ENCODE measurements at places on chromosomes 2 and 18.

- DNase-seq, result no peak
Observed at GRCh38 chr2:112916145-112916571, 5.2 kb downstream of the IL37 start.

GRCh38 chr2:131584380-131584779 lies 56.7 kb downstream of the CCDC74A start:
- DNase-seq, result no peak

DNA sequence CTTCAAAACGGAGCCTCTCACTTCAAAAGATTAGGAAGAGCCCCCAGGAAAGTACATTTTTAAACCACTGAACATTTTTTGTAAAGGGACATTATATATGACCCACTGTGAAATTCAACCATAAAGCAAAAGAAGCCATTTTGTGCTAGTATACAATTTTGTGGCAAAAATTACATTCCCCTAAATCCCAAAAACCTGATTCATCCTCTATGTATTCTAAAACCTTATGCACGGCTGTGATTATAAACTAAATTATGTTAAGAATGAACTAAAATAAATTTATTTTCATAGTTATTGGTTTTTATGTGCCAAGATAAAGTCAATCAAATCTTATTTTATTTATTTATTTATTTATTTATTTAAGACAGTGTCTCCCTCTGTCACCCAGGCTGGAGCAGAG lies 48.5 kb downstream of the RTN4 start:
- no peak for DNase-seq

- DNase-seq, result no peak
Observed at GRCh38 chr2:211545582-211545981, 989.2 kb downstream of the CPS1 start.

DNA sequence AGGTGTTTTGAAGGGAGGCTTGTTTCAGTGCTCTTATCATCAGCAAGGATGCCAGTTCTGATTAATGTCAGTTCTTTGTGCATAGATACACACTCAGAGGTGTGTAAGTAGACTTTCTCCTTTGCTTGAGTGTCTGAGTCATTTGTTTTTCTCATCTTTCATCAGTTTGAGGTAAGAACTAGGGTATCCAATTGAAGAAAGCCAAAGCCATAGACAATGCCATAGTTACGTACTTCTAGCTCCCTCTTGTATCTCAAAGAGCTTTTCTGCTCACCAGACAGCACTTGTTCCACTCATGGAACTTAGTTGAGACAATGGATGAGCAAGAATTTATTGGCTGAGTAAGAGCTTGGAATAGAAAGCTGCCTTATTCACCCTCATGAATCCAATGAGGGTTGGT lies 520.1 kb downstream of the PIK3C3 start:
- no peak for DNase-seq

DNA sequence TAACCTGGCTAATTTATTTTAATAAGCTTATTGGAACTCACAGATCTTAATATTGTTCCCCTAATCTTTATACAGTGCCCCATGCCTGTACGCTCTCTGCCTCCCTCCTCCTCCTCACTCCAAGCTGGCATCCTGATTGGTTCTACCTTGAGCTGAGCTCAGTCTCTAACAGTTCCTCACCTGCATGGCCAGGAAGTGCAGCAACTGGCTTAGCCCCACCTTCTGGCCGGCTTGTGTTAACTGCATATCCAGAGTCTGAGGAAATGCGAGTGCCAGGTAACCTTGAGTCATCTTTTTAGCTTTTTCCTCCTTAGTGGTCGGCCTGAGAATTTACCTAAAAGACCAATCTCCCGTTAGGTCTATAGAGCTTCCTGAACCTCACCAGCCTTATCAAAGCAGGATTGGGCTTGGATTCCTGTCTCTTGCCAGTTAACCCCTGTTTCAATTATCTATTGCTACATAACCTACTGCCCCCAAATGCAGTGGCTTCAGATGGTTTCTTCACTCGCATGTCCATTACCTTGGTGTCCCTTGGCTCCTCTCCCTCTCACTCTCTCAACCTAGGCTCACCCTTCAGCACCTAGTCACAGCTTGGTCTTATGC lies 89.5 kb upstream of the STK39 start:
- DNase-seq, result peak; percentile 57

- DNase-seq, result no peak
Observed at GRCh38 chr2:194822097-194822496, 834.9 kb upstream of the SLC39A10 start.

DNA sequence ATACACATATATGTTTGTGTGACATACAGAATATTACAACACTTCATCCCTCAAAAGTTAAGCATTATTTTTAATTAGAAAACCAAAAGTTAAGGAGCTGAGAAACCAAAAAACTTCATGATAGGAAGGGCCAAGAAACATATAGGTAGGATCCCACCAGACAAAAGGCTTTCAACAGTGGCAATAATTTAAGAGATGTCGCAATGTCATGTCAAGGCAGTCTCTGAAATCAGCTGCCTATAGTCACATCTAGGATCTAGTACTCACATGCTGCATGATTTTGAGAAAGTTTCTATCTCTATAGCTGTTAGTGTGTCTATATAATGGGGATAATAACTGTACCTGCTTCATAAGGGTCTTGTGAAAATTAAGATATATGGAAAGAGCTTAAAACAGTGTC lies 72.7 kb downstream of the SPIRE1 start:
- DNase-seq, result no peak

GRCh38 chr2:239467956-239468490 lies 67.2 kb upstream of the HDAC4 start:
- no peak for DNase-seq

DNA sequence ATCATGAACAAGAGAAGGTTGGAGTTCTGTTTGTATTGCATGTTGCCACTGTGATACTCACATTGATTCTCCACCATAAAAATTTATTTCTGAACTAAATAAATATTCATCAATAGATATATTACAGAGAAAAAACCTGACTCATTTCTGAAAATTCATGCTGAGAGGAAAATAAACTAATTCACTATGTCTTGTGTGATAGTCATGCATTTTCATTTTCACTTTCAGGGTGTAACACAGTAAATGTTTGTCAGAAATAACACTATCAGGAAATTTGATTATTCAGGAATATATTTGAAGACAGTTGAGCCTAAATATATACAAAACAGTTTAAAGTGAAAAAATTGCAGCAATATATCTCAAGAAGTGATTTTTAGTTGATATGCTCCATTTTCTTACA lies 335.2 kb downstream of the KCNJ3 start:
- no peak for DNase-seq

DNA sequence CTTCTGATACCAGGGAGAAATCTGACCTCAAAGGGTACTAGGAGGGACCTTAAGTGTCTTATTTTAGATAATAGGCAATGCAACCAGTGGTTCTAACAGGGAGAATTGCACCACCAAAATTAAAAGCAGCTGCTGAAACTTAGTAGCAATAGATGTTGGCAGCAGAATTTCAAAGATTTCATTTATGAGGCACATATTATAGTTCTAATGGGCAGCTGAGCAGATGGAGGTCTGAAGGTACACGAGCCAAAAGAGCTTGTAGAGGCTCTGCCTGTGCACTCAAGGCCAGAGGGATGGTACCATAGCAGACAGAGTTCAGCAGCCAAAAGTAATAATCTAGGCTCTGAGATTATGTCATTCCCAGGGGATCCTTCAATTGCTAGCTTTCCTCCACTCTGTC lies 87.3 kb upstream of the NCKAP5 start:
- no peak for DNase-seq

DNA sequence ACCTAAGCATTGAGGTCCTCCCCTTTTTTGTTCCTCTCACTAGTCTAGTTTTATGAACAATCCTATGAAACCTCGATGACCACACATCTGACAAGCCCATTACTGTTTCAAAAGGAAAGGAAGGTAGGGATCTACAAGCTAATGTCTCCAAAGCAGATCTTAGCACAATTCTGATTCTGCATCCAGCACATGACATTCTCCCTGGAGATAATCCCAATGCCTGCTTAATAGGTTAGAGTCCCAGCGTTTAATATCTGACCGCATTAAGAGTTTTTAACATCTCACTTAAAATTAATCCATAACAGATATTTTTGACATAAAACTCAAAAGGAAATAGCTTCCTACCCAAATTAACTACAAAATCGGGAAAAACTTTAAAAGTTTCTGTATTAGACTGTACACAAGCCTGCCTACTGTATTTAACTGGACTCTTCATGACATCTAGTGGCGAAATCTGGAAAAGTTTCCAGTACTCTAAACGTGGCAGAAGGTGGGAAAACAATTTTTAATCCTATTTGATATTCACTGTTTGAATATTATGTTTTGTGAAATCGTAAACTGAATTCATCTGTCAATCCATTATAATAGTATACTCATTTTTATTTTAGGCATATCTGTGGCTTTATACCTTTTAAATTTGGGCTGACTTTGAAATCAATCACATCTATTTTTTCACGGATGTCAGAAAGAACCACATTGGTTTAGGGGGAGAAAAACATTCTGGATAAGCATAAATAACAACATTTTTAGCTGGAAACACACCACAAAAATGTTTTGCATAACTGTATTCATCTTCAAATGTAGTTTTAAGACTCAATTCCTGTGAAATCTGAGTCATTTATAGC lies 62.4 kb downstream of the TXNL1 start:
- DNase-seq, result no peak

DNA sequence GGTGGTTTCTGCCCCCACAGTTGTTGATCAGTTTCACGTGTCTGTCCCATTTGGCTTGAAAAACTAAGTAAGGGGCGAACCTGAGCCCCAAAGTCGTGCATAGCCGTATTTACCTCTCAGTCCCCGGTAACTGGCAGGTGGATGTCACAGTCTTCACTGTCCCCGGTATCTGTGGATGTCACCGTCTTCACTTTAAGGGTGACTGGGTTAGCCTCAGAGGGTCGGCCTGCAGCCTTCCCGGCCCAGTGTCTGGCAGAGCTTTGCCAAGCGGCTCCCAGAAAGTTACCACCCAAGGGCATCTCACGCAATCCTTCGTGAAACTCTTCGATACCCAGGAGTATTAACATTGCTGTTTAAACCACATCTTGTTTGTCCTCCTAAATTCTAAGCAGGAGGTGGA lies 125.3 kb upstream of the CTDP1 start:
- no peak for DNase-seq

- no peak for DNase-seq
Observed at GRCh38 chr2:62109554-62109953, 86.4 kb upstream of the B3GNT2 start.

DNA sequence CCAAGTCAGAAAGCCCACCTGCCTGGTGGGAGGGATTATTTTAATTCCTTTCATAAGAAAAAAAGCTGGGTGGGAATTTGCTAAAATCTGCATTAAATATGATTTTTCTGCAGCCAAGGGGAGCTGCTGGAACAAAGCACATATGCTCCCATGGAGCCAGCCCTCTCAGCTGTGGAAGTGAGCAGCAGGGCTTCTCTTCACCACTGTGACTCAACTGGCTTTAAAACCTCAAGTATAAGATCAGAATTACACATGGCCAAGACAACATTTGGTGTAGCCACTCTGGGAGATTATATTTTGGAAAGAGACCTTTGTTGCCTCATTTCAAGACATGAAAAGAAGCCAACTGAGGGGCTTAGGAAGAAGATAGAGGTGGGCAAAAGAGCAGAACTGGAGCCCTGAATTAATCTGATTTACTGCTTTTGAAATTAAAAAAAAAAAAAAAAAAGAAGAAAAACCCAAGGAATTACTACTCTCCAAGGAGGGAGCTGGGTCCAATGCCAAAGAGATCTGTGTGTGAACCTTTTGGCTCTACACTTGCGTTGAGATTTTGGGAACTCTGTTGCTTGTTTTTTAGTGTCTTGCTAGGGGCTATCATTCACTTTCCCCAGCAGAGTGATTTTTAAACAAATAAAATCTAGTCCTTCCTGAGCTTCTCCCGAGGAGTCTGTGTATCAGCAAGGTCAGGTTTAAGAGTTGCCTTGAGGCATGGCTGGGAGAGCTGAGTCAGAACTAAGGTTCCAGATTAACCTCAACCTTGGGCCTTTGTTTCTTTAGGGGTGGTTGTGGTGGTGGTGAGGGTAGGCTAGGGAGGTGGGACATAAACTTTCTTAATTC lies 6.0 kb downstream of the LHCGR start:
- no peak for DNase-seq
